ENCODE measurements at places on chromosomes 3 and 15.
A peak's percentile ranks its signal among the peaks of the same experiment; 100 is the strongest.

DNA sequence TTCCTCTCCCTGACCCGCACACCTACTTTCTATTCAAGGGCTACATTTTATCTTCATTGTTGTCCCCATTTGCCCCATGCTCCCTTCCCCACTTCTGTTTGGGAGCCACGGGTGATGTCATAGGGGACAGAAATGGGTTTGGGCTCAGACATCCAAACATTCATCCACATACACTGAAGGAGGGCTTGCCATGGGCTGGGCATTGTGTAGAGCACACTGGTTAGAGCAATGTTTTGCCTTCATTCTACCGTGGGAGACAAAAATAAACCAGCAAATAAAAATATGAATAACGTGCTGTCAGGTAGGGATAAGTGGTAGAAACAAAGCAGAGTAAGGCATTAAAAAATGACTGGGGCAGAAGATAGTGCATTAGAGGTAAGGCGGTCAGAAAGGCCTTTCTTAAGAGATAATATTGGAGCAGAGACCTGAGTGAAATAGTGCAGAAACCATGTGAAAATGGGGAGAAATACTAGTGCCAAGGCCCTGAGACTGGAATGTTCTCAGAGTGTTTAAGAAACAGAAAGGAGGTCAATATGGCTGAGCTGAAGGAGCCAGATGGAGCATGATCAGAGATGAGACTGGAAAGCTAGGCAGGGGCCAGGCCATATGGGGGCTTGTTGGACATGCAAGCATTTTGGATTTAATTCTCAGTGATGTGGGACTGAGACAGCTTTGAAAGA, 40.9 kb upstream of the CLSTN2 start:
- DNase-seq: no peak

GRCh38 chr15:50140098-50140497, 21.1 kb upstream of the ATP8B4 start:
- DNase-seq: no peak

- DNase-seq: no peak
These were observed 9.9 kb downstream of the TJP1 start for GRCh38 chr15:29812384-29812694.

DNA sequence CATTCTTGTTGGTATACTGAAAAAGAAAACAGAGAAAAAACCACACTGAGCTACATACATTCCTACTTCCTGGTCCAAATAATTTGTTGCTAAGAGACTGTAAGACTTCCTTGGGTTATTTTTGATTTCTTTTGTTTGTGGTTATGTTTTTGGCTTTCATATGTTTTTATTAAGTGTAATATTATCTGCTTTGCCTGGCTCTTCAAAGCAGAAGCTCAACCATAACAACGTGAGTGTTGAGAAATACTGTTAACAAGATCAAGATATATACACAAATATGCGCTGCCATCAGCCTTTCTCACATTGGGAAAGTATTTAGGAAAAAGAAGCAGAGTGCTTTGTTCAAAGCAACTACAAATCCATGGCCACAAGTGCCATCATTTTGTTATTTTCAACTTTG, 556.2 kb upstream of the CBLB start:
- DNase-seq: no peak

- no peak for DNase-seq
These were observed 274.9 kb upstream of the PPP2R3A start for GRCh38 chr3:135690664-135691063.

GRCh38 chr3:17035033-17035432, 150.3 kb downstream of the PLCL2 start:
- no peak for DNase-seq

GRCh38 chr15:66126456-66126855, 127.1 kb downstream of the MEGF11 start:
- no peak for DNase-seq

DNA sequence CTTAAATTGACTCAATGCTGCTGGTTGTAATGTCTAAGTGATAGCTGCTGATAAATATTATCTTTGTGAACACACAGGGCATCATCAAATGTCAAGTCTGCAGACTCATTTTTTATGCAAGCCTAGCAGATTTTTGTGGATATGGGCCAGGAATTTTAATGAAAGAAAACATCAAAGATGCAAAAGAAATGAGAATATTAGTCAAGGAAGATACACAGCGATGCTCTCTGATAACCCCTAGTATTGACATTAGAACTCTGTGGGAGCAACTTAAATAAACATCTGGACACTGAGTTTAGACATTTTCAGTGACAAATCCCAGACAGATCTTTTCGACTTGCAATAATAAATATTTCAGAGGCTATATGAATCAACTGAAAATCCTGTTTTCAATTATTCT, 28.3 kb downstream of the POLR2M start:
- no peak for DNase-seq

- DNase-seq: no peak
These were observed 186.1 kb upstream of the CGNL1 start for GRCh38 chr15:57190208-57190607.

- DNase-seq: no peak
These were observed 113.7 kb downstream of the GREM1 start for GRCh38 chr15:32831485-32831884.

DNA sequence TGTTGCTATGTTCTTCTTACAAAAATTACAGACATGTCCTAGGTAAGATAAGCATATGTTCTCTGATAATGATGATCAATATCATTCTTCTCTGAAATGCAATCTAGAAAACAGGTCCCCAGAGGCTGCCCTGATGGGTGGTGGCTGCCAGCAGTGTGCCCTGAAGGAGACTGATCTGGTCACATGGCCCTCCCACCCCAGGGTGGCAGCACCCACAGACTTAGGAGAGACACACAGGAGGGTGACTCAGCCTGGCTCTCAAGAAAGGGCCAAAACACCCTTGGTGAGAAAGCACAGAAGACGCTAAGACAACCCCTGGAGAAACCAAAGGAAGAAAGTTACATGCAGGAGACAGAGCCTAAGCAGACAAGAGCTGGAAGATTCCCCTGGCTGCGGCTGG, 203.7 kb downstream of the TJP1 start:
- no peak for DNase-seq

DNA sequence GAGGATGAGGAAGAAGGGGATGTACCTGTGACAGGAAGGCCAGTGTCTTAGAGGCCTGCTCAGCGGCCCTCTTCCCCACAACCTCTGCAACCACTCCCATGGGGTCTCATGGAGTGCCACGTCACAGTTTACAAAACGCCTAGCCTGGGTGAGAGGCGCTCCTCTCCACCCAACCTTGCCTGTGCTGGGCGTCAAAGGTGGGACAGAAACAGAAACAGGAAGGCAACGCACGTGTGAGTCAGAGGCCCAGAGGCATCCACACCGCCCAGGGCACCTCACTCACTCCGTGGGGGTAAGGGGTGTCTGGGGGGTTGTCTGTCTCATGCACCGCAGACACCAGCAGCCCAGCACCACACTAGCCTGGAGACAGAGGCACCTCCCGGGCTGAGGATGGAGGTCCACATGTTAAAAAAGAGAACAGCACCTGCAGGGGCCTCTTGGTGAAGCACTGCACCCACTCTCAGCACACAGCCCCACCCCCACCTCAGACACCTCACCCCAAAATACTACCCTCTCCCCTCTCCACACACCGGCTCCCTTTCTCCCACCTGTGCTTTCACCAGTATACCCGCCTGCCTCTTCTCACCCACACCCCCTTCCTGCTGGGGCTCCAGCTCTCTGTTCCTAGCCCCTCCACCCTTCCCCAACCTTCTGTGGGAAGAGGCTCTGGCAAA, 4.7 kb upstream of the CALML4 start:
- peak; percentile 27 for DNase-seq

- no peak for DNase-seq
These were observed 387.6 kb downstream of the ROBO2 start for GRCh38 chr3:77427528-77427927.

DNA sequence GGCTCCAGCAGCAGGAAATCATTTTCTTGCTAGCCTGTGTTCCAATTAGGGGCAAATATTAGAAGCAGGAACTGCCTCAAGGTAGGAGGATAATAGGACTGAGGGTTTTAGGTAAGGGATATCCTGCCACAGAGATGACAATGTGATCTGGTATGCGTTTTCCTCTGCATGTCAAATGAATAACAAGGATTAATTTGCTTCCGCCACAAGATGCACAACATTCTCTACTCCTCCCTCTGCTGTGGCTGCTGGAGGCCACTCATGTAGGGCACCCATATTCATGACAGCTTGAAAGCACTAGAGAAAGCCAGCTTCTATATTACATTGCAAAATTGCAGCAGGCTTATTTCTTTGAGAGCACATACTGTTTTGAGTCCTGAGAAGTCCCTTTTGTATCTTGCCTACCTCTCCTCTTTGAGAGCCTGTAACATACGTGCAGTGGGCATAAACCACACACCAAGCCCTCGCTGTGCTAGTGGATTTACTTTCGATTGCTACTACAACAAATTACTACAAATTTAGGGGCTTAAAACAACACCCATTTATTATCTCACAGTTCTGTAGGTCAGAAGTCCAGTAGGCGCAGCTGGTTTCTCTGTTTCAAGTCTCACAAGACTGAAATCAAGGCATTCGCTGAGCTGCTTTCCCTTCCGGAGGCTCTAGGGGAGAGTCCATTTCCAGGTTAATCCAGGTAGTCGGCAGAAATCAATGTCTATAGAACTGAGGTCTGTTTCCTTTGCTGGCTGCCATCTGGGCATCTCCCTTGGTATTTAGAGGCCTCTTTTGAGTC, 5.9 kb upstream of the CD47 start:
- DNase-seq: no peak

- DNase-seq: no peak
These were observed 612 bp upstream of the TBL1XR1 start for GRCh38 chr3:177197727-177198460.

- peak; percentile 70 for DNase-seq
These were observed 11.6 kb upstream of the SCAMP5 start for GRCh38 chr15:74983725-74984231.

DNA sequence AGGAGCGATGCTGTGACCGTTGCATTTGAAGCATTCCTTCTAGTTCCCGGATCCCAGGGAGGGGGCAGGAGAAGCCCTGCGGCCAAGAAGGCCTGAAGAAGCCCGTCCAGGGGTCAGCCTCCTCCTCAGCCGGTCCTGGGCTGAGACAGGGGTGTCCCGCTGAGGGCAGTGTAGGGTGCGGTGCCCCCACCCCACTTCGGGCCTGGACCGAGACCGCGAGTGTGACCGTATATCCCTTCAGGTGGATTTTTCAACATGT, 2.8 kb downstream of the OCA2 start:
- no peak for DNase-seq

DNA sequence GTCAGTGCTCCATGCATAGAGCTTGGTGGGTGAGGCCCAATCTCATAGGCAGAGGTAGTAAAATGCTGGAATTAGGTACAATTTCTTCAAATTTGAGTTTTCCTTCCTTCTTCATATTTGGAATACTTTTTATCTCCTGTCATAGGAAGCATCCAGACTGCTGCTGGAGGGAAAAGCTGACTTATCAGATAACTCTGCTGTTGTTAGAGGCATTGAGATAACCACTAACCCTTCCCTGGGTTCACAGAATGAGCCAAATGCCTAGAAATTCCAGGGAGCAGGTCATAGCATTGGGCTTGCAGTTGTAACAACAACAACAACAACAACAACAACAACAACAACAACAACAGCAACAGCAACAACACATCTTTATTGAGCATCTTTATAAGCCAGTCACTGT, 332.7 kb downstream of the PDCD6IP start:
- DNase-seq: no peak

DNA sequence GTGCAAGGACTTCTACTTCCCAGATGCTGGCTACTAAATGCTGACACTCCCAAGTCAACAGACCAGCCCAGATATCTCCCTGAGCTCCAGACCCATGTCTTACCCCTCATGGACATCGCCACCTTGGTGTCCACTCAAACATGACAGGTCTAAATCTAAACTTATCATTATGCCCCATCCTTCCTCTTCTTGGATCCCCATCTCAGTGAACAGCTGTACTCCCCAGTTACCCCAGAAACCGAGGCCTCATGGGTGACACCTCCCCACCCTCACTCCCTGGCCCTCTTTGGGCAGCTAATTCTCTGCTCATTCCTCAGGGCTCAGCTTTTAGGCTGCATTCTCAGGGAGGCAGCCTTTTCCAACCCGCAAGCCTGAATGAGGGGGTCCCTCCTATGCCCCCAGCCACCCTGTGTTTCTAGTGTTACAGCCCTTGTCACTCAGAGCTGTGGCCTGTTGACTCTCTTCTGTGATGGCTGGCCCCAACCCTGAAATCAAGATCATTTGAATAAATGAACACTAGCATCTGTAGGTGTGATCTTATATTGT, 5.4 kb downstream of the EHD4 start:
- no peak for DNase-seq

GRCh38 chr3:40524222-40524567, 565 bp upstream of the ZNF621 start:
- no peak for DNase-seq

- DNase-seq: no peak
These were observed 23.6 kb downstream of the UBE2E1 start for GRCh38 chr3:23829242-23829934.

DNA sequence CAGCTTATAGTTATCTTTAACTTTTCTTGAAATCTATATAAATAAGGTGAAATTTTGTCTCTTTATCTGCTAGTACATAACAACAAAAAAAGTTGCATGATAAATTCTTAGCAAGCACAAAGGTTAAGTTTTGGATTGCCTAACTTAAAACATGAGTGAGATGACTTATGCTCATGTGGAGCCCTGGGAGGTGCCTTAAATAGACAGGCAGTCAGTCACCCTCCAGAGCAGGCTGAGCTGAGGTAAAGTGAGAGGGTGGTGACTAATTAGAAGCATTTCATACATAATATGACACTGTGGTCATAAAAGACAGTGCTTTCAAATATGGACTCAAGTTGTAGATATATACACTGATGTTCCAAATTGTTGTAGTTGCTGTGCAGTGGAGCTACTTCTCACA, 14.6 kb upstream of the MME start:
- DNase-seq: no peak

DNA sequence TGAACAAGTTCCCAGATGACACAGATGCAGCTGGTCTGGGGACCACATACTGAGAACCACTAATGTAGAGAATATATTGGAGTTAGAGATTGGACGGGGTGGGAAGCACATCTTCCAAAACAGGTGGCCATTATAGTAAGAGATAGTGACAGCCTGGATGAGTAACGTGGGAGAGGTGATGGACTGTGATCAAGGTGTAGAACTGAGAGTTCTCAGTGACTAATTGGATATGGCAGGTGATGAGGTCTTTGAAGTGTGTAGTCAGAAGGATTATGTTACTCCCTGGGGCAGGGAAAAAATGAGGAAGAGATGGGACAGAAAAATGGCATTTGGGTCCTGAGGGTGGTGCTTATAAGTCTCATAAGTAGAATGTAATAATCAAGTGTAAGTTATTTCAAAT, 66.6 kb downstream of the KCNMB2 start:
- no peak for DNase-seq

GRCh38 chr15:62465173-62465572, 300.1 kb upstream of the C2CD4B start:
- no peak for DNase-seq
